ENCODE measurements at places on chromosomes 7 and 10.

GRCh38 chr7:20238754-20239324, 21.7 kb upstream of the MACC1 start:
- DNase-seq, result no peak

DNA sequence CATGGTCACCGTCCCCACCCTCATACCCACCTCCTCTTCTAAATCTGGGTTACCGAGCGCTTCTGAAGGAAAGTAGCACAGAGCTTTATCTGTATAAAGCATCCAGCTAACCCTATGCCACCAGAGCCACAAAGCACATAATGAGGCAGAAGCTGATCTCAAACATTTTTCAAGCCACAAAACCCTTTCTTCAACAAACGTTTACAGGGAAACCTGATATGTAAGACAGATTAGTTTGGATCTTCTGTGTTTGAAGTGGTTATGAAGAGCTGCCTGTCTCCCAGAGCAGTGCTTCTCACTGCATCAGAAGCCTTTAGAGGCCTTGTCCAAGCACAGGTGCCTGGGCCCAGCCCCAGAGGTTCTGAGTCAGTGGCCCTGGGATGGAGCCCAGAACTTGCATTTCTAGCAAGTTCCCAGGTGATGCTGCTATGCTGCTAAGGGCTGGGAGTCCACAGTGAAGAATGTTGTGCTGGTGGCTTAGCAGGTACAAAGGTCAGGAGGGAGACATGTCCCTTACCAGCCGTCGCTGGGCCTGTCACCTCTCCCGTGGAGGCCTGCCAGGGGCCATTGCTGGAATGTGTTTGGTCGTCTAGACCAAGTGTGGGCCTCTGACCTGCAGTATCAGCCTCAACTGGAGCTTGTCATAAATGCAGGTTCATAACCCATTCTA, 90.4 kb downstream of the TAF3 start:
- no peak for DNase-seq

GRCh38 chr7:81887098-81888090, 117.5 kb upstream of the HGF start:
- DNase-seq, result no peak

- no peak for DNase-seq
Measured at GRCh38 chr7:92289321-92289720, 43.5 kb downstream of the ANKIB1 start.

- DNase-seq, result no peak
Measured at GRCh38 chr10:133030781-133031180, 56.9 kb upstream of the ADGRA1 start.

GRCh38 chr10:24344695-24345463, 135.9 kb downstream of the KIAA1217 start:
- no peak for DNase-seq

DNA sequence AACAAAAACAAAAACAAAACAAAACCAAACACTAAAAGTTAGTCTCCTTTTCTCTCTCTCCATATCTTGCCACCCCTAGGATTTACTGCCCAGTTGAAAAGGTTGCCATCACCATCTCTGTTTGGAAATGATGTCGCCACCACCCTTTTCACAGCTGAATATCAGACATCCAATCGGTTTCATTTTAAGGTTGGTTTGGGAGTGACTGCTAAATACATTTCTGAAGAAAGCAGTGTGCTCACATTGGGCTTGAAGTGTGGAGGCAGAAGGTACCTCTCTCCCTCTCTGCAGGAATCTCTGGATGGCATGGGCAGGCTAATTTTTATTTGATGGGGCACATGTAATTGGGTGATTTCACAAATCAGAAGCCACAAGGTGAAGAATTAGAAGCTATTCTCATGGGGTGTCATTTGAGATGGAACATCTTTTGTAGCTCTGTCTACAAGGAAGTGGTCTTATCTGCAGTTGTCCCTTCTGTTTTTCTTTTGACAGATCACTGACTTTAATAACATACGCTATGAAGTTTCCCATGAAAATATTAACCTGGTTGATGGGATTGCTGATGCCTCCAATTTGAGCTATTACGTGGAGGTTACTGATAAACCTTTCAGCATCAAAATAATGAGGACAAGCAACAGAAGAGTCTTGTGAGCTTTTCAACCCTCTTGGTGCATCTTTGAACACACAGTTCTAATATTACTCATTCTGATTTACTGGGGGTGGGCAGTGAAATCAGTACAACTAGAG, 20.1 kb downstream of the MGAM2 start:
- DNase-seq, result no peak

DNA sequence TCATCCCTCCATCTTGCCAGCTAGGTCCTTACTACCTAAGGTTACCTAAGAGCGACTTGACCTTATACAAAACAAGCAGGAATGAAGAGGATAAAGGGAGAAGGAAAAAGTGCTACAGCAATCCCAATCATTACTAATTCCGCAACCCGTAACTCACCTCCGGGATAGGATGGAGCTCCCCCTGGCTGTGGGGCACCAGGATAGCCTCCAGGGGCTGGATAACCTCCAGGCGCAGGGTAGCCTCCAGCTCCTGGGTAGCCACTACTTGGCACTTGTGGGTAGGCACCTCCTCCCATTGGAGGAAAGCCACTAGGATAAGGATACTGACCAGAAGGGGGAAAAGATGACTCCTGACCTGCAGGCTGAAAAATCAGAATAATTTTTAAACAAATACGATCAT, 15.8 kb downstream of the ANXA7 start:
- no peak for DNase-seq

- no peak for DNase-seq
Measured at GRCh38 chr7:73308074-73308664, 457 bp downstream of the NSUN5 start.

DNA sequence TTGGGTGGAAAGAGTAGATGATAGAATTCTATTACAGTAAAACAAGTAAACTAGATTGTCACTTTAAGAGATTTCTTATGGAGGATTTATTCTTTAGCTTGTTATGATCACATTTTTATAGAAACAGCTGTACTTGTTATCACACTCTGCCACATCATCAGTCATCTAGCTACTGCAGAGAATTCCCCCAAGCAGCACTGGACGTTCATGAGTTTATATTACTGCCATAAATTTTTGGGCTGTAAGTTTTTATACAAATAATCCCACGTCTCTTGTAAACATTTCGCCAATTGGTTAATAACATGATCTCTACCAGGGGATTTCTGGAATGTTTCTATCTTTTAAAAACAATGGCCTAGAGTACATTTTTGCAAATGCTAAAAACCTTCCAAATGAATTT, 238.8 kb downstream of the POLR1F start:
- peak; percentile 9 for DNase-seq

- no peak for DNase-seq
Measured at GRCh38 chr7:75712517-75713361, 26.0 kb downstream of the HIP1 start.

- no peak for DNase-seq
Measured at GRCh38 chr7:31444196-31444595, 69.7 kb upstream of the ITPRID1 start.

DNA sequence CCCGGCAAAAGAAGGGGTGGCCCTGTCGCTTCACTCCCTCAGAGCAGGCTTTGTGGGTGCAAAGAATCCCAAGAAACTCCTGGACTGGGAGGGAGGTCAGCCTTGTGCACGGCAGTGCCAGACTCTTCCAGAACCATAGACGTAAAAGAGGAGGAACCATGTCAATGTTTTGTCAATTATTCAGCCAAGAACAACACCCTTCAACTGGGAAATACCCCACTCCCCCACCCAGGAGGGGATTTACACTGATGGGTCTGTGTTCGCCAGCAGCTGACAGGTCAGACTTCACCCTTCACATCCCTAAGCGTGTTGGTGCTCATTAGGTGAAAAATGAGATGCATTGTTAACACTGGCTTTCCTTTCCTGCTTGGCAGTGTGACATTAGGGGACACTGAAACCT, 116.8 kb upstream of the BMPER start:
- no peak for DNase-seq

DNA sequence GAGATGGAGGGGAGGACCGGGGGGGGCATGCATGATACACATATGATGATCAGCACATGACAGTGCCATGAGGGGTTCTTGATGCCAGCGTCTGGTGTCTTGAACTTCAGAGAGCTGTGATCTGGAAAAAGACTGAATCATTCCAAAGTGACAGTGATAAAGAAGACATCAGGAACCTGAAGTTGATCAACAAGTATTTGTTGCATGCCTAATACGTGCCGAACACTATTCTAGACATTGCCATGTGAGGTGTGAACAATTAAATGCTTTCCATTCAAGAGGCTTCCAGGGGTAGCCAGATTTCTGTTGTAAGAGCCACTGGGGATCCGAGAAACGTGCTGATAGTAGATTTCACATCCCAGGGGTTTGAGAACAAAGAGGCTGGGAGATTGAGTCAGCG, 6.2 kb downstream of the MCM10 start:
- no peak for DNase-seq

DNA sequence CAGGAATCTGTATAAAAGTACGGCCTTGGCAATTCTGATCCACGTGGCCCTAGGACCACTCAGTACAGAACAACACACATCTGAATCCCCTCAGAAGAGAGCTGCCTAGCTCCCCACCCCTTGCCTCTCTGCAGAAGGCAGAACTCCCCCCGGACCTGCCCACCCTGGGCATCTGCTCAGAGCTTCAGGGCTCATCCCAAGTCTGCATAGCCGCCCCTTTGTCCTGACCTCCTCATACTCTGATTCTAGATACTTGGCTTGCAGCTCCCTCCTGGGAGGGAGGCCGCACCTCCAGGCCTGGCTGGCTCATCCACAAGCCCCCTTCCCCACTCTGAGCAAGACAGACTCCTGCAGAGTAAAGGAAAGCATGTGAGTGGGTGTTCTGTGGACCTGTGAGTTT, 49.6 kb downstream of the GRID1 start:
- DNase-seq, result no peak

DNA sequence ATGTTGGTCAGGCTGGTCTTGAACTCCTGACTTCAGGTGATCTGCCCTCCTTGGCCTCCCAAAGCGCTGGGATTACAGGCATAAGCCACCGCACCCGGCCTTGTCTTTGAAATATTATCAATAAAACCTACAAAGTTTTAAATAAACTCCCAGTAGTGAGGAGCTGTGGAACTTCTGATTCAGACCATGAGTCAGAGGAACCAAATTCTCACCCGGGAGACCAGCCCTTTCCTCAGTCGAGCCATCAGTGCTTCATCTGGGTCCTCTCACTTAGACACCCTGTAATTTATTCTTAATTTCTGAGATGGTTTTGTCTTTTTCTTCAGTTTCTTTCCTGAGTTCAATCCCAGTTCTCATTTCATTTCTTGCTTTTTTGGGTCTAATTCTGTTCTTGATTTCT, 68.6 kb downstream of the DYNC2I1 start:
- no peak for DNase-seq

DNA sequence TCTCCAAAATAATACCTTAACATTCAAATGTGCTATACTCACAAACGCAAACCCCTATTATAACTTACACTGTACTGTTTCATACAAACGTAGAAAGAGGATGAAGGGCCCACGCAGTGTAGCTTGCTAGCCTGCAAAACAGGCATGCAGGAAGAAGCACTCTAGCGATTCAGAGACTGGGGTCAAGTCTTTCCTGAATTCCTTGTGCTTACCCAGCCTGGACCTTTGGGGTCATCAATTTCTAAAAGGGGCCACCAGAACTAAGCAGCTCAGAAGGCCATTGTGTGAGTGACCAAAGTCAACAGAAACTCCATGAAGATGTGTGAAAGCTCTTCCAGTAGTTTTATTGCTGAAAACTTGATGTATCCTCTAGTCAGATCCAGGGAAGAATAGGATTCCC, 111.9 kb downstream of the SVIL start:
- DNase-seq, result no peak

- no peak for DNase-seq
Measured at GRCh38 chr7:71286924-71287323, 155.0 kb downstream of the GALNT17 start.

DNA sequence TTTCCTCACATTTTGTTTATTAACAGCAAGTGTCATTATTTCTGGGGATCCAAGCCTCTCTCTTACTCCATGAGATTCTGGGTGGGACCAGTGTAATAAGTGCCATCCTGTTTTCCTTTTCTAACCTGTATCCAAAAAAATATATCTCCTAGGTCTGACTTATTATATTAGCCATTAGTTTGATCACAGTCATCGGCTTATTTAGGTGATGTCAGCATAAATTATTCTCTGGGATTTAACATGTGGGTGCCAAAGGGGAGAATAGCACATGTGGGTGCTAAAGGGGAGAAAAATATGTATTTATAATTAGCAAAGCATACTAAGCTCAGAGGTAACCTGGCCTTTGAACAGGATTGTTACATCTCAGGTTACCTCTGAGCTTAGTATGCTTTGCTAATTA, 293.8 kb upstream of the SEMA3D start:
- DNase-seq, result peak; percentile 82

DNA sequence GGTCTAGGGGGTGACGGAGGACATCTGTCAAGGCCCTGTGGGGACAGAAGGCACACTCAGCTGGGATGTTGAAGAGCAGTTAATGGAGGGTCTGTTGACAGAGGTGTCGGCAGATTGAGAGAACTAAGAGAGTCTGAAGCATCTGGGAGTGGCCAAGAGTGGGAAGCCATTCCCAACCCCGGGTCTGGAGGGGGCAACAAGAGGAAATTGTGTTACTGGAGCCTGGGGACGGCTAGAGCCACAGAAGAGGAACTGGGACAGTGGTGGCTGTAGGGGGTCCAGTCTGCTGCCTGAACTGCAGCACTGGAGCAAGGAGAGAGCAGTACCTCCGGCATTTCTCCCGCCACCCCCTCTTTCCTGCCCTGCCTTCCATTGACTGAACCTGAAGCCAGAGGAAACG, 136.6 kb downstream of the CHN2 start:
- DNase-seq, result no peak

DNA sequence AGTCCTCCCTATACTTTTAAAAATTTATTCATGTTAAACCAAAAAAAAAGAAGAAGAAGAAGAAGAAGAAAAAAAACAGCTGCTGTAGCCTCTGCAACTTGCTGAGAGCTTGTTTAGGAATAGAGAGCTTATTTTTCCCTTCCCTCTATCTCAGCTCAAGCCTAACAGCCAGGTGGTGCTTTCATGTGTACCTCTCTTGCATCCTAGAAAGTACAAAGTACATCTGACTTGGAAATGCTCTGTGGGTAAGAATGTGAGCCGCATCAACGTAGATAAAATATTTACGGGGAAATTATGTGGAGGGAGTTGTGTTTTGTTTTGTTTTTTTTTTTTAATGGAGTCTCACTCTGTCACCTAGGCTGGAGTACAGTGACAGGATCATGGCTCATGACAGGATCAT, 99.6 kb downstream of the PLXDC2 start:
- DNase-seq, result no peak

DNA sequence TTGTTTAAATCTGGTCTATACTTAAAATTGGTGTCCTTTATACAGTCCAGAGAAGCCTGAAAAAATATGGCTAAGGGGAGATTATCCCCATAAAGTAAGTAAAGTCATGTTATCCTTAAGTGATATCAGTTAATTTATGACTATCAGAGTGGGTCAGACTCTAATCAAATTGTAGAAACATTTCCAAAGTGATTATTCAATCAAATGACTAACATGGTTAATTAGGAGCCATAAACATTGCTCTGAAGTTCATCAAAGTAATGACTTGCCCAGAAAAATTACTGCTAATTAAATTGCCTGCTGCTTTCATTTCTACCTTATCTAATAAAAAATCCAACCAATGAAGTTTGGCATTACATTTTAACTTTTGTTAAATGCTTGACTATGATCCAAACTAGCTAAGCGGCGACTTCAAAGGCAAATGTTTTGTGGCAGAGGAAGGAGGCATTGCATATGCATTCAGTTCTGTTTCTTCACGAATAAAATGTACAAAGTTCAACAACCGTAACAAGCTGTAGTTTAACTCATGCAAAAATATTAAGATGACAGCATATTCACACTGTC, 76.7 kb downstream of the ETV1 start:
- DNase-seq, result no peak
